ENCODE measurements at places on chromosomes 1 and 21.

GRCh38 chr1:3638676-3639075, 11.2 kb downstream of the WRAP73 start:
- no peak for DNase-seq

DNA sequence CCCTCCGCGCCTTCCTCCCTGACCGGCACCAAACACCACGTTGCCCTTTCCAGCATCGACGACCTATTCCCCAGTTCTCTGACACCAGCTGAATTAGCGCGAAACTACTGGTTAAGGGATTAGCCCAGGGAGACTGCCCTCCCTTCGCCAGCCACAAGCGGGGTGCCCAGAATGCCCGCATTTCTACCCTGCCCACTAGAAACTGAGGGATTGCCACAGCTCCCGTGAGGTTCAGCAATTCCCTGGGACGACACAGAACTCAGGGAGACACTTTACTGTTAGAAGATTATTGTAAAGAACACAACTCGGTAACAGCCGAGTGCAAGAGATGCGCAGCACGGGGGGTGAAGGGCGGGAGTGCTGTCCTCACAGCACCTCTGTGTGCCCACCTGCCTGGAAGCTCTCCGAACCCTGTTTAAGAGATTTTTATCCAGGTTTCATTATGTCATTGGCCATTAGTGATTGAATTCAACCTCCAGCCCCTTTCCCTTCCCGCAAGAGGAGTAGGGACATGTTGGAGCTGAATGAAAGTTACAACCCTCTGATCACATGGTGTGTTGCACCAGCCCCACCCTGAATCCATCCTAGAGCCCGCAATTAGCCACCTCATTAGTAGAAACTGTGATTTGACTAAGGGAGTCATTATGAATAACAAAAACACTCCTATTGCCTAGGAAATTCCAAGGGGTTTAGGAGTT, 15.8 kb upstream of the RIPPLY3 start:
- no peak for DNase-seq

DNA sequence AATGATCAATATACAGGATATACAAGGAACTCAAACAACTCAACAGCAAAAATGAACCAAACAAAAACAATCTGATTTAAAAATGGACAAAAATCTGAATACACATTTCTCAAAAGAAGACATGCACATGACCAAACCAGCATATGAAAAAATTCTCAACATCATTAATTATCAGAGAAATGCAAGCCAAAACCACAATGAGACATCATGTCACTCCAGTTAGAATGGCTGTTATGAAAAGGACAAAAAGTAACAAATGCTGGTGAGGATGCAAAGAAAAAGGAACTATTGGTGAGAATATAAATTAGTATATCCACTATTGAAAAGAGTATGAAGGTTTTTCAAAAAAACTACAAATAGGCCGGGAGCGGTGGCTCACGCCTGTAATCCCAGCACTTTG, 42.0 kb downstream of the FCRL3 start:
- DNase-seq = no peak

GRCh38 chr1:13624526-13624925, 40.9 kb downstream of the PDPN start:
- DNase-seq = no peak

- no peak for DNase-seq
Measured at GRCh38 chr1:40872276-40872675, 10.1 kb upstream of the CITED4 start.

Data from activated CD8-positive, alpha-beta memory T cell treated with anti-CD3 and anti-CD28 coated beads, Interleukin-2, amount 50 U/mL, for 48 hours (primary cell).